PC-3 (cell line): ENCODE measurements at places on chromosomes 12 and 14. TPM values are rescaled to one million over a fixed set of nuclear protein-coding genes. Genes with fewer than 3 reads are reported as not detected.
A peak's percentile ranks its signal among the peaks of the same experiment; 100 is the strongest.

Gene KERA
- total RNA-seq: not detected in 2 replicates

Gene VWF
- not detected in 2 replicates for total RNA-seq

DNA sequence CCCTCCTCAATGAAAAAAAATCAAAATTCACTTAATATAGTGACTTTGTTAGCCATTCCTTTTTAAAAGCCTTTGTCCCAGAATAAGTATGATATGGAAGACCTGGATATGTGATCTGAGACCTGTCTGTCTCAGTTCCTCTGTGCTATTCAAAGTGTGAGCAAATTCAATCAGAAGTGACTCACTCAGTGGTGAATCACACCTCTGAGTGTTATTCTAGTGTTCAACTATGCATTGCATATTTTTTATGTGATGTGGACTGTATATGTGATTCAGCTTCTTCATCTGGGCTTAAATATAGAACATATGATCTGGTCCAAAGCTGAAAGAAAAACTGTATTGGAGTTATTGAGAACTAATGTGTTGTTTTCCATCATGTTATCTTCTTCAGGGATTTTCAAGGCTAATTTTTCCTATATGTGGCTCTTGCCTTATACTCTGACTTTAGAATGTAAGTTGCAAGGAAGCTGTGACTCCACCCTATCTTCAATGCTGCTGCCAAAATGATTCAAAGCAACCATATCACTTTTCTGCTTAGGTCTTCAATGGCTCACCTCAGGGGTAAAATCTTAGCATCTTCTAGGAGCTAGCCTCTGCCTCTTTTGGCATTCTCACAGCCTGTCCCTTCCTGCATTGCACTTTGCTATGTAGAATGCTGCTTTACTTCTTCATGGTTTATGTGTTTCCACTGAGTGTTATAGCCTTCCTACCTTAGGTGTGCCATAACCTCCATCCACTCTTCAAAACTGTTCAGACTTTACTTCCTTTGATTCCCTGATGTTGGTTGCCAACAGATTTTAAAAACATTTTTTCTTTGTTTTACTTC lies 169.8 kb downstream of the OTOGL start:
- peak; percentile 92 for DNase-seq

DNA sequence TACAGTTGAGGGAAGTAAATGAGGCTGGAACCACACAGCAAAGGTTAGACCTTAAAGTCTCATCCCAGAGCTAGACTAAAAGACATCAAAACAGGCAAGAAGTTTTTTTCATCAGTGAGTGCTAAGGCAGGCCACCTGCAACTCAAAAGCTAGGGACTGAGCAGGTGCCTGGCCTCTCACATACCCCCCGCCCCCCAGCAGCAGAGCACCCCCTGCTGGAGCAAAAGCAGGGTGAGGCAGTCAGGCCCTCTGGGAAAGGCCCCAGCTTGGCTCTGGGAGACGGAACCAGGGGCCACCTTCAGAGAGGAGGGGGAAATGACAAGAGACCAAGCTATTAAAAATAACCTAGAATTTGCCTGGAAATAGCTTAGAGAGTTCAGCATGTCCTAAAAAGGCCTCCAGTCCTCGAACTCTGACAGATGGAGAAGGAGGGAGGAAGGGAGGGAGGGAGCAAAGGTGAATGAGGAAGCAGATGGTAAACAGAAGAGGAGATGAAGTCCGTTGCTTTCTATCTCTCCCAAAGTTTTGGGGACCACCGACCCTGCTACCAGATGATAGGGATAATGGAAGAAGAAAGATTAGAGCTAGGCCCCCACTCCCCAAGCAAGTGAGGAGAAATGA lies 1.8 kb downstream of the ITGA7 start:
- no peak for DNase-seq

Gene C12orf50
- not detected in 2 replicates for total RNA-seq

DNA sequence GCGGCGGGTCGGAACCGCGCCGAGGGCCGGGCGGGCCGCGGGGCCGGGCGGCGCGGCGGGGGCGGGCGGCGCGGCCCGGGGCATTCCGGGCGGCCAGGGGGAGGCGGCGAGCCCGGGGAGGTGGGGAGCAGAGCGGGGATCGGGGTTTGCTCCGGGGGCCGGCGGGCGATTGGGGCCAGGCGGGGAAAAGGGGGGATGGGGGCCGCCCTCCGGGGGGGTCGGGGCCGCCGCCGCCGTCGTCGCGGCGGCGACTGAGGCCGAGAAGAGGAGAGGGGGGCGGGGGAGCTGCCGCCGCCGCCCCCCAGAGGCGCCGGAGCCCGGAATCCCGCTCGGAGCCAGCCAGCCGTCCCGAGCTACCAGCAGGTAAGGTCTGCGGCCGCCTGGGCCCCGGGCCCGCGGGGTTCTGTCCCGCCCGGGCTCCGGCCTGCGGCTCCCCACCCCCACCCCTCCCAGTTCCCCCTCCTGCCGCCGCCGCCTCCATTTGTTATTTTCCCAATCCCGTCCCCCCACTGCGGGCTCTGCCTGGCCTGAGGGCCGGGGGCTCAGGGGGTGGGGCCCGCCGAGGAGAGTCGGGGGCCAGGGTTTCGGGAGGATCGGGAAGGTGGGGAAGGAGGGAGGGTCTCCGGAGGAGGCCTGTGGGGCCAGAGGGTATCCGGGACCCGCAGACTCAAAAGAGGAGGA lies 403 bp downstream of the ATN1 start:
- DNase-seq: no peak

- no peak for DNase-seq
Measured at GRCh38 chr12:129670256-129670920, 233.4 kb downstream of the TMEM132D start.
